Activated CD4-positive, alpha-beta T cell treated with anti-CD3 and anti-CD28 coated beads for 36 hours (primary cell): ENCODE measurements at places on chromosomes 13 and 19. TPM values are rescaled to one million over a fixed set of nuclear protein-coding genes. Genes with fewer than 3 reads are reported as not detected.

DNA sequence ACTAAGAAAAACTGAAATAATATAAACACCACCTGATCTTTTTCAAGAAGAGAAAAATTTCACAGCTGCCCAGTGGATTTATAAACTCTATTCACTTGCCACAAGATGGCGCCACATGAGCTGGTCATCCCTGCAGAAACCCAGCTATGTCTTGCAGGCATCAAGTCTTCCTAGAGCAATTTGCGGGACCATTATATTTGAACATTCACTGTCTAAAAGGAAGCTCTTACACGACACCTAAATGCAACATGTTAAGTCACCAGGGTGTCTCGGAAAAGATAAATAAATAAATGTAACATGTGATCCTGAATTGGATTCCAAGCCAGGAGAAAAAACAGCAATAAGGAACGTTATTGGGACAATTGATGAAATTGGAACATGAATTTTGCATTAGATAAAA, 20.3 kb upstream of the AKT2 start:
- no peaks in the 10 kb centered on the region for H3K36me3 ChIP-seq
- no peak overlapping the region for H3K4me3 ChIP-seq
- no peaks in the 10 kb centered on the region for H3K27me3 ChIP-seq
- DNase-seq: peak; percentile 90
- H3K27ac ChIP-seq: no peak overlapping the region

Gene CD177
- not detected for total RNA-seq

GRCh38 chr13:45016792-45017425, 27.6 kb downstream of the GPALPP1 start:
- H3K27ac ChIP-seq: no peak overlapping the region
- peak; percentile 20 for DNase-seq
- H3K36me3 ChIP-seq: peaks cover 32% of the 10 kb centered on the region

DNA sequence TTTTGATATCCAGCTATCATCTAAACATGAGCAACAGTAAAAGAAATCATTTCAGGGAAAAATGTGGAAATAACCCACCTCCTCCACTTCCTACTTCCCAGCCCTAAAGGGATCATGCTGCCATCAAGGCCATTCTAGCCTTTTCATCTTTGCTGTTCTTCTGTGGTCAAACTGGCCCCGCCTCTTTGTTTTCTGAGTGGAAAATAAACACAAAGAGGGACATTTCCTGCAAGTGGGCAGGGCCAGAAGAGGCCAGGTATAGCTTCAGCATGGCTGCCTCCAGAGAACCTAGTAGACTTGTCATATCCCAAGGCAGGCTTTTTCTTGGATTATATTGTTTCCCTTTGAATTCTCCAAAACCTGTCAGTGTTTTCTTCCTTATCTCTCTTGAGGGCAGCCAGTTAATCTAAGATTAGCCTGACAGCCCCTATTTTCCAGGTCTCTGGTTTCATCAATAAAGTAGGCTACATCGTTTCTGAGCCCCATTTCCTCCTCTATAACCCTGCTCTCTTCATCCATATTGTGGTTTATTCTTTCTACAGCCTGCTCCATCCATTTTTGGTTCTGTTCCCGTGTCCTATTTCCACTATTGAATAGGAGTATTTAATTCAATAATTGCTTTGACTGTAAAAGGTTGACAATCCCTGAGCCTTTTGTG, 117.6 kb downstream of the GPC6 start:
- no peaks in the 10 kb centered on the region for H3K27me3 ChIP-seq
- H3K4me3 ChIP-seq: no peak overlapping the region
- H3K36me3 ChIP-seq: no peaks in the 10 kb centered on the region
- no peaks in the 10 kb centered on the region for H3K4me1 ChIP-seq
- DNase-seq: no peak
- H3K27ac ChIP-seq: no peak overlapping the region
